T-helper 17 cell (primary cell): ENCODE measurements at places on chromosomes 2 and 18.

DNA sequence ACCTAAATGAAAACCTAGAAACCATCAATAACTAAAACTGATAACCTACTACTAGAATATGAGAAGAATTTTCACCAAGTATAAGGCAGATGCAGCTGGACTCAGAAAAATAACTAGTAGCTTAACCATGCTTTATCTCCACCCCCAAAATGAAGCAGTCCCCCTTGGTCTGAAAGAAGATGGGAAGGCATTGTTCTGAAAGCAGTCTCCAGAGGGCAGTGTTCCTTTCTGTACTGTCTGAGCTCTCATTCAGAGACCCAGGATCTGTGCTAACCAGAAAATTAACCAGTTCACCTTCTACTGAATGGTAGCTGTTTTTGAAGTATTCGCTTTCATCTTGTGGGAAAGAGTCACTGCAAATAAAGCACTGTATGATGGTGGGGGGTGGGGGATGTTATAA lies 273.0 kb downstream of the PDE11A start:
- H3K27ac ChIP-seq, result no peak overlapping the region
- peaks cover 4% of the 10 kb centered on the region for H3K36me3 ChIP-seq
- H3K27me3 ChIP-seq, result peaks cover 28% of the 10 kb centered on the region
- no peak overlapping the region for H3K4me3 ChIP-seq
- H3K4me1 ChIP-seq, result peaks cover 4% of the 10 kb centered on the region
- DNase-seq, result no peak

GRCh38 chr2:187774551-187775071 lies 220.4 kb upstream of the TFPI start:
- H3K4me1 ChIP-seq, result no peaks in the 10 kb centered on the region
- H3K4me3 ChIP-seq, result no peak overlapping the region
- DNase-seq, result no peak

DNA sequence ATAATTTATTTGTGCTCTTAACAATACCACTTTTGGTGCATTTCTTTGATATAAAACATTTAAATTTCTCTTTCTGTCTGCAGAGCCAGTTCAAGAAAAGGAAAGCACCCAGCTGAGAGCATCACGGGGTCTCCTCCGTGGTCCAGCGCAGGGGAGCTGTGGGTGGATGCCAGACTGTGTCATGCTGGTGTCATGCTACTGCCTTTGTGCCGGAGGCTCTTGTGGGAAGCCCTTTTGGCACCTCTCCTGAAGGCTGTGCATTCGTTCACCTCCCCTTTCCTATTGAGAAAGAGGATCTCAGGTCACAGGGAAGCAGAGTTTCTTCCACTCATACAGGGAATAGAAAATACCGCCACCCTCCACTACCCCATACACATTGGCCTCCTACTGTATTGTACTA lies 450.4 kb downstream of the GALR1 start:
- H3K4me1 ChIP-seq, result no peaks in the 10 kb centered on the region
- H3K4me3 ChIP-seq, result no peak overlapping the region
- H3K36me3 ChIP-seq, result no peaks in the 10 kb centered on the region
- DNase-seq, result no peak

DNA sequence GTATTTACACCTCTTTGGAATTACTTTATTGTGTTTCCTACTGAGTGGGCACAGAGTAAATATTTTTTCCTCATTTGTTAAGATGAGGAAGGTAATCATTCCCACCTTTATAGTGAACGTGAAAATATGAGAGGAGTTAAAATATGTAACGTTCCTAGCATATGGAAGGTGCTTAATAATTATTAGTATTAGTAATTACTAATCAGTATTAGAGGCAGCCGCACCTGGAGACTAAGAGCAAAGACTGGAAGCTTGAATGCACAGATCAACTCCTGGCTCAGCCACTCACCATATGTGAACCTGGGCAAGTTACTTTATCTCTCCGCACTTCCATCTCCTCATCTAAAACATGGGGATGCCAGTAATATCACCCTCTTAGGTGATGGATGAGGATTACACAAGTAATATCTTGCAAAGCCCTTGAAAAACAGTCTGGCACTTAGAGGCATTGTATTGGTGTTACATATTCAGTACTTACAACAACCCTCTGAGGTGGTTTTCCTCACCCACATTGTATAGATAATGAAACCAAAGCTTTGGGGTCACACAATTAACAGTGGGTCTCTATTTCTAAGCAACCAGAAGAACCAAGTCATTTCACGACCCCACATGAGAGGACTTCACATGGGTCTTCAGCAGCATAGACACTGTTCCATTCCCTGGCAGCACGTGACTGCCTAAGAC lies 100.3 kb upstream of the KCTD1 start:
- no peak overlapping the region for H3K27ac ChIP-seq
- H3K4me3 ChIP-seq, result no peak overlapping the region
- no peak for DNase-seq
- no peaks in the 10 kb centered on the region for H3K4me1 ChIP-seq
- peaks cover 8% of the 10 kb centered on the region for H3K36me3 ChIP-seq

GRCh38 chr2:185787227-185788145 lies 48.9 kb downstream of the FSIP2 start:
- no peaks in the 10 kb centered on the region for H3K27me3 ChIP-seq
- H3K27ac ChIP-seq, result no peak overlapping the region
- H3K4me3 ChIP-seq, result no peak overlapping the region
- no peaks in the 10 kb centered on the region for H3K36me3 ChIP-seq
- no peaks in the 10 kb centered on the region for H3K4me1 ChIP-seq

GRCh38 chr2:178277741-178278197 lies 83.5 kb downstream of the OSBPL6 start:
- H3K4me1 ChIP-seq, result no peaks in the 10 kb centered on the region
- H3K36me3 ChIP-seq, result no peaks in the 10 kb centered on the region
- peaks cover 40% of the 10 kb centered on the region for H3K27me3 ChIP-seq
- DNase-seq, result no peak
- H3K4me3 ChIP-seq, result no peak overlapping the region

- H3K4me3 ChIP-seq, result no peak overlapping the region
- no peak for DNase-seq
- no peak overlapping the region for H3K27ac ChIP-seq
Measured at GRCh38 chr18:27227721-27228120, 42.6 kb upstream of the CHST9 start.

DNA sequence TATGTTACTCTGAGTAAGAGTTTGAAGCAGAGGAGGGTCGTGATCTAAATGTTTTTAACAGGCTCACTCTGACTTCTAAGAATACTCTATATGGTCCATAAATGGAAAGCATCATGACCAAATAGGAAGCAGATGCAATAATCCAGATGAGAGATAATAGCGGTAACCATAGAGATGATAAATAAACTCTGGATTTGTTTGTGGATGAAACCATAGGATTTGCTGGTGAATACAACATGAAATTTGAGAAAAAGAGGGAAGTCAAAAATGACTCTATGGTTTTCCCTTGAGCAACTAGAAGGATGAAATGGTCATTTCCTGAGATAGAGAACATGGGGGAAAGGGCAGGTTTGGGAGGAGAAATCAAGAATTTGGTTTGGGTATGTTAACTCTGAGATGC lies 3.9 kb downstream of the HEATR5B start:
- peaks cover 3% of the 10 kb centered on the region for H3K36me3 ChIP-seq
- peaks cover 47% of the 10 kb centered on the region for H3K4me1 ChIP-seq
- H3K27me3 ChIP-seq, result no peaks in the 10 kb centered on the region
- no peak for DNase-seq

DNA sequence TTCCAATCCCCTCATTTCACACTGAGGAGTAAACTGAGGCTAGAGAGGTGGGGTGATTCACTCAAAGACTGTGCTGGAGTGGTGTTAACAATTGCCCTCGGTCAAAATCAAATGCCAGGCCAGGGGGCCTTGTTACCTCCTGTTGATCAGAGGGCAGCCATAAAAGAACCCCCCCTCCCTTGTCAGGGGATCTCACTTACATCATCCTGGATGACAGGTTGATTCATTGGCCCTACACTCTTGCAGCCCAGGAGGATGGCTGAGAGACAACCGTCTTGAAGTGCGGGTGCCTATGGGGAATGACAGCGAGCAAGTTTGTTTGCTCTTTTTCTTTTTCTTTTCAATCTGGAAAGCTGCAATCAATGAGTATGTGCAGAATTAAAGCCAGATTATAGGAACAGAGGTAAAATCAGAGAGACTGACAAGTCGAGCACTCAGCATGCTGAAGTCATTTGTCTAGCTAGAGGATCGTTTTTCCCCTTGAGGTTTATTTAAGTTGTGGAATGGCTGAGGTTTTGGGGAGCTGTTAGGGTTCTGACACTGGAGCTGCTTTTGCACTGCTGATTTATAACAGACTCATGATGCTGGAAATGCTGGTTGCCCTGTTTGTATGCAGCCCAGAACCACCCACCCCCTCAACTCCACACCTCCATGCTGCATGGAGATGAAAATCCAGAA lies 26.4 kb upstream of the NRP2 start:
- H3K27ac ChIP-seq, result no peak overlapping the region
- H3K4me3 ChIP-seq, result no peak overlapping the region
- no peak for DNase-seq
- peaks cover 25% of the 10 kb centered on the region for H3K27me3 ChIP-seq
- no peaks in the 10 kb centered on the region for H3K36me3 ChIP-seq

- H3K4me1 ChIP-seq, result peaks cover 45% of the 10 kb centered on the region
- DNase-seq, result no peak
- no peaks in the 10 kb centered on the region for H3K27me3 ChIP-seq
- H3K4me3 ChIP-seq, result no peak overlapping the region
Measured at GRCh38 chr2:160486341-160486740, 7.3 kb downstream of the RBMS1 start.

DNA sequence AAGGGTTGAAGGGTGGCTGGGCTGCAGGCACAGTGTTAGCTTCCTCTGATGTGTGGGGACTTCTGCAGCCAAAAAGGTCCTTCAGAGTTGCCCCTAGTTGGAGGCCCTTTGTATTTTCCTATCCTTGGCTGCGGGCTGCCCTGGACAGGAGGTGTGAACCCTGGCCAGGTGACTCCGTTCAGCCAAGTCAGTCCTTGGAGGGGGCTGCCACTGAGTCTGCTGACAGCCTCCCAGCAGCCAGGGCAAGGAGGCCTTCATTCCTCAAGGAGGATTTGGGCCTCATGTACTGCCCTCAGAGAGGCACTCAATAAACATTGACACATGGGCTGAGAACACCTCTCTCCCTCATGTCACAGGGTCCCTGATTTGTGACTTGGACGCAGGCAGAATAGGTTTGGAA lies 62.4 kb downstream of the MAPK4 start:
- no peak overlapping the region for H3K27ac ChIP-seq
- peaks cover 19% of the 10 kb centered on the region for H3K27me3 ChIP-seq
- H3K36me3 ChIP-seq, result no peaks in the 10 kb centered on the region
- no peak for DNase-seq
- H3K4me3 ChIP-seq, result no peak overlapping the region

- H3K36me3 ChIP-seq, result peaks cover 5% of the 10 kb centered on the region
- H3K4me3 ChIP-seq, result peak within 1 kb of the TSS; percentile 91
- peaks cover 13% of the 10 kb centered on the region for H3K27me3 ChIP-seq
- peak; percentile 61 for DNase-seq
Measured at GRCh38 chr2:233867993-233868532, at the start of gene MSL3B. Gene MSL3B (minus strand): TSS chr2:233868386.

GRCh38 chr18:75068682-75069435 lies 140.1 kb downstream of the PTGR3 start:
- DNase-seq, result no peak
- no peak overlapping the region for H3K4me3 ChIP-seq
- no peaks in the 10 kb centered on the region for H3K36me3 ChIP-seq
- peak overlapping the region; percentile 99 for H3K27ac ChIP-seq

- no peaks in the 10 kb centered on the region for H3K4me1 ChIP-seq
- DNase-seq, result no peak
- H3K4me3 ChIP-seq, result no peak overlapping the region
- no peak overlapping the region for H3K27ac ChIP-seq
- no peaks in the 10 kb centered on the region for H3K36me3 ChIP-seq
Measured at GRCh38 chr18:40529478-40529877, 1425.6 kb upstream of the PIK3C3 start.

- H3K4me3 ChIP-seq, result no peak overlapping the region
- H3K27ac ChIP-seq, result no peak overlapping the region
Measured at GRCh38 chr2:150473767-150474166, 13.7 kb downstream of the RND3 start.

DNA sequence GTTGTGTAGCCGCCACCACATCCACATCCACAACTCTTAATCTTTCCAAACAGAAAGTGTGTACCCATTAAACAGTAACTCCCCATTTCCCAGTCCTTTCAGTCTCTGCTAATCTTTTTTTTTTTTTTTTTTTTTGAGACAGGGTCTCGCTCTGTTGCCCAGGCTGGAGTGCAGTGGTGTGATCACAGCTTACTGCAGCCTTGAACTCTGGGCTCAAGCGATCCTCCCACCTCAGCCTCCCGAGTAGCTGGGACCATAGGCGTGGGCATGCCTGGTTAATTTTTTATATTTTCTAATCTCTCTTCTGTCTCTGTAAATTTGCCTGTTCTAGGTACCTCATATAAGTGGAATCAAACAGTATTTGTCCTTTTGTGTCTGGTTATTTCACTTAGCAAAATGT lies 3.6 kb downstream of the EIF2AK2 start:
- H3K4me1 ChIP-seq, result peaks cover 47% of the 10 kb centered on the region
- H3K36me3 ChIP-seq, result peaks cover 8% of the 10 kb centered on the region
- no peaks in the 10 kb centered on the region for H3K27me3 ChIP-seq
- H3K27ac ChIP-seq, result peak overlapping the region; percentile 12
- H3K4me3 ChIP-seq, result no peak overlapping the region
- DNase-seq, result no peak

GRCh38 chr2:236536727-236537398 lies 32.8 kb upstream of the ACKR3 start:
- DNase-seq, result peak; percentile 33
- peak overlapping the region; percentile 96 for H3K27ac ChIP-seq
- peaks cover 7% of the 10 kb centered on the region for H3K36me3 ChIP-seq
- H3K4me1 ChIP-seq, result peaks cover 49% of the 10 kb centered on the region

- no peak overlapping the region for H3K27ac ChIP-seq
- no peak for DNase-seq
- H3K4me1 ChIP-seq, result no peaks in the 10 kb centered on the region
- H3K4me3 ChIP-seq, result no peak overlapping the region
- H3K36me3 ChIP-seq, result no peaks in the 10 kb centered on the region
Measured at GRCh38 chr2:95334916-95335641, 37.9 kb downstream of the KCNIP3 start.

DNA sequence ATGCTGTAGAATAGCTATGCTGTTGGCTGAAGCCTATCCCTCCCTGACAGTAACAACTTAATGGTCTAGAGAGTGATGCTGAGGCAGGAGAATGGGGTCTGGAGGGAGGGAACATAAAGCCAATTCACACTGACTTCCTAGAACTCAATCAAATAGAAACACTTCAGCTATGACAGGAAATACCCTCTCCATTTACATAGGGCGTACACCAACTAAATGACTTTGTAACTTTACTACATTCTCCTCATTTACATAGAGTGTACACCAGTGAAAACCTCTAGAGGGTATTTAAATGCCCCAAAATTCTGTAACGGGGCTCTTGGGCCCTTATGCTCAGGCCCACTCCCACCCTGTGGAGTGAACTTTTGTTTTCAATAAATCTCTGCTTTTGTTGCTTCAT lies 41.5 kb downstream of the YPEL5 start:
- H3K27ac ChIP-seq, result no peak overlapping the region
- peaks cover 2% of the 10 kb centered on the region for H3K36me3 ChIP-seq
- no peak overlapping the region for H3K4me3 ChIP-seq
- H3K27me3 ChIP-seq, result peaks cover 25% of the 10 kb centered on the region
